ENCODE measurements at places on chromosomes 13 and 19.

DNA sequence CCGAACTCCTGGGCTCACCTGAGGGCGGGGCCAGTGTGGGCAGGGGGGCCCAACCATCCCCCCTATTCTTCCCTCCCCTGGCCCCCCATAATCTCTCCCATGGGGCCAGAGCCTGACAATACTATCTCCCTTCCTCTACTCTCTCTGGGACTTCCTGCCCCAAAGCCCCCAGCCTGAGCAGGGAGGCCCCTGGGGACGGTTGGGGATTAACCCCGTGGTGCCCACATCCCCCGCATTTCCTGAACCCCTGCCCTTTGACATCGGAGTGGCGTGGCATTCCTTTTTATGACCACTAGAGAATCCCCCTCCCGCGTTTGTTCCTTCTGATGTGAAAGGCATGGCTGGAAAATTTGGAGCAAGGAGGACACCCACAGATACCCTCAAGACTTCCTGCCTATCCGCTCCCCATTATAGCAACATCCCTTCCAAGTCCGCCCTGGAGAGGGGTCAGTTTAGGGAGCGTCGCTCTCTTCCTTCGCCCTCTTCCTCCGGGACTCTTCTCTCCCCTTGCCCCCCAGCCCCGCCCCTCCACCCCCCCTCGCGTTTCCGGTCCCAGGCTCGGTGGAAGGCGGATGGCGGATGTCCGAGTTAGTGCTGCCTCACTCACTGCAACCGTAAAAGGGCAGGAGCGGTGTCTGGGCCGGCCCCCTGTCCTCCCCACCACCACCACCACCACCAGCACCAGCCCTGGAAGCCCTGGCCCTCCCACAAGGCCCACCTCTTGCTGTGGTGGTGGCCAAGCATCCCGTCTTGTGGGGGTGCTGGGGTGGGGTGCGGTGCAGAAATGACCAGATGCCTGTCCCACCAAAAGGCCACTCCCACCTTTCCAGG lies 1.8 kb downstream of the VASP start:
- DNase-seq, result no peak

DNA sequence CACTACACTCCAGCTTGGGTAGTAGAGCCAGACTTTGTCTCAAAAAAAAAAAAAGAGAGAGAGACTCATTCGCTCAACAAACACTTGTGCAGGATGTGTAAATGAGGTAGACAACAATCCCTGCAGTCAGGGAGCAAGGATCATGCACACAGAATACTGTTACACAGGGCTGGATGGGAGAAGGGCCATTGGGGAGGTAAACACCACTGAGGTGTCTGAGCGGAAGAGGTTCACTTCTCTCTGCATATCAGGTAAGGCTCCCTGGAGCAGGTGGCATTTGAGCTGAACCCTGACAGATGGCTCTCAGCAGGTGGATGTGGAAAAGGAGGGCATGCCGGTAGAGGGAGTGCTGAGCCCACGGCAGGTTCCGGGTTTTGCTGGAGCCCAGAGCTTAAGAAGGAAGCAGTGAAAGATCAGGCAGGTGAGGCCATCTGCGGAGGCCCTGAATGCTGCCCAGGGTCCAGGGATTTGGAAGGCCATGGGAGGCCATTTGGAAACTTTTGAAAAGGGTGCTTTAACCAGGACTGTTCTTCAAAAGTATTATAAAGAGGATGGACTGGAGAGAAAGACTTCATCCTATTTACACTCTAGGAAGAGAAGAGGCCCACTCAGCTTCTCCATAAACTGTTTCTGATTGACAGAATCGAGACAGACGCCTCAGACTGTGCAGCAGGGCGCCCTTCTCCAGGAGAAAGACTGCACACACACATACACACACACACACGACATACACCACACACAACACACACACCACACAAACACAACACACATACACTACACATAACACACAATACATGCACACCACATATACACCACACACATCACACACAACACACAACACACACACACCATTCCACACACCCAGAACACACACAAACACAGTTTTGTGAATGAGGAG lies 199.4 kb downstream of the USP12 start:
- no peak for DNase-seq

GRCh38 chr13:44537248-44537647 lies 38.9 kb downstream of the TSC22D1 start:
- DNase-seq, result no peak

DNA sequence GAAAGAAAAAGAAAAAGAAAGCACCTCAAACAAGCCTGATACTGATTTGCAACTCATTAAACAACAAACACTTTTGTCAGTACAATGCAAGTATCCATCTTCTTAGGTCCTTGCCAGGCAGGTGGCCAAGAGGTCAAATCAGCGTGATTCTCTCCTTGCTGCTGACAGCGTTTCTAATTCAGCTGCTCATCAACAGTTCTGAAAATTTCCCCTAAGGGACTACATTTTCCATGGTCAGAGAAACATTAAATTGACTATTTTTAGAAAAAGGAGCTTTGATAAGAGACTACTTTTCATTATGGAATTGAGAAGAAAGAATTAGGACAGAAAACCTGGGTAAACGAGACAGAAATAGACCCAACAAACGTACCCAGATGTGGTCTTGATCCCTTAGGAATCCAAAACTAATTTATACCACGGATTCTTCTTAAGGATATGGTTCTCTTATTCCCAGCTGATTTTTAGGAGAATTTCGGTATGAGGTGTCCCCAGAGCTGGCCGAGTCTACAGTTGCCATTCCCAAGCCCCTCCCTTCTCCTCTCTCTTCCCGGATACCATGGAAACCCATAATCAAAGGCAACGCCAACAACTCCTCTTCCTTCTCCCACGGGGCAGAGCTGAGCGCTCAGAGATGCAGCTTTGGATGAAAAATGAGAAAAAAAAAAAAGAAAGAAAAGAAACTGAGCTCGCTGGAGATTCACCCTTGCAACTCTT lies 29.5 kb upstream of the CEBPG start:
- no peak for DNase-seq

- DNase-seq, result no peak
These were observed 2.3 kb upstream of the PROZ start for GRCh38 chr13:113155982-113156655.

DNA sequence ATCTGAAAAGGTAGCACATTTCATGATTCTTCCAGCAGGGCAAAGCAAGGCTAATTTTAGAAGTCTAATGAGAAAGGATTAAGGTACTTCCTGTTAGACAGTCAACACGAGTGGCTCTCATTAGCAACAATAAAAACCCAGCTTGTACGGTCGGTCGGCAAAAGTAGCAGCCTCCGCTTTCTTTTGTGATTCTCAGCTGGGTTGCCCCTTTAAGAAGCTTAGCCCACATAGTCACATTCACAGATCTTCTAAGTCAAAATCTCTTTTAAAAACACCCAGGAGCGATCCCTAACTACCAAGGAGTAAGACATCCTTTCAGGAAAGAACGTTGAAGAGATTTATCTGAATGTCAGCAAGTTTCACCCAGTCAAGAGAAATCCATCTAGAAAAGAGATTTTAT lies 684.8 kb downstream of the DIAPH3 start:
- DNase-seq, result no peak

- no peak for DNase-seq
These were observed 83.6 kb upstream of the KLF12 start for GRCh38 chr13:74217811-74218210.

GRCh38 chr19:42498169-42498757 lies 30.0 kb downstream of the CEACAM1 start:
- no peak for DNase-seq

DNA sequence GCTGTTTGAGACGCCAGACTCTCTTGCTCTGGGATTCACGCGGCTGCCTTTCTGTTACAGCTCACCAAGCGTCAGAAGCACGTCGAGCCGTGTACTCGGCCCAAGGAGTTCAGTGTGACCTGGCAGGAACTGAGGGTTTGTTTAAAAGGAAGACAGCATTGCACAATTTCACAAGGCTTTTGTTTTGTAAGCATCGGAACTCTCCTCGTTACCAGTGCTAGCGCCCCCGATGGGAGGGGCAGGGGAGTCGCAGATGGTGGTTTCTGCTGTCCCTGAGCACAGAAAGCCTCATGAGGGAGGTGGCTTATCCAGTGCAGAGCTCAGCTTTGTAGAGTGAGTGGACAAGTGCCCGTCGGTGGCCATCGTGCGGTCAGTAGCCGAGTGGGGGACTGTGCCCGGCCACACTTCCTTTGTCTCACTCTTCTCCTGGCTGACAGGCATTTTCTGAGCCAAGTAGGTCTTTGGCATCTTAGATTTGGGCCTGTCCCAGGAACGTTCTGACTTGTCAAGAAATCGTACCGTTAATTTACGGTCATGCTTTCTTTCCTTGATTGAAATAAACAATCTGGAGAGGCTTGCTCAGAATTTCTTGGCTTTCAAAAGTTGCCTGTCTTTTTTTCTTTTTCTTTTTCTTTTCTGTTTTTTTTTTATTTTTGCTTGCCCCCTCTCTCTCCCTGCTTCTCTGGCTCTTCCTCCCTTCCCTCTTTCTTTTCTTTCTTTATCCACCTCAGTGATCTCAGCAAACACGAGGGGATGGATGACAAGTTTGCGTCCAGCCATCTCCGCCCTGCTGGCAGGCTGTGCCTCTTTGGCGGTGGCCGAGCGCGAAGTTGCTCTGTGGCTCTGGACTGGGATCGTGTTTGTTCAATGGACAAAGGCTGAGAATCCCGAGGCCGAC lies 7.7 kb downstream of the KDM4B start:
- no peak for DNase-seq

- no peak for DNase-seq
These were observed 85.1 kb downstream of the RNASEH2B start for GRCh38 chr13:50994651-50995050.

DNA sequence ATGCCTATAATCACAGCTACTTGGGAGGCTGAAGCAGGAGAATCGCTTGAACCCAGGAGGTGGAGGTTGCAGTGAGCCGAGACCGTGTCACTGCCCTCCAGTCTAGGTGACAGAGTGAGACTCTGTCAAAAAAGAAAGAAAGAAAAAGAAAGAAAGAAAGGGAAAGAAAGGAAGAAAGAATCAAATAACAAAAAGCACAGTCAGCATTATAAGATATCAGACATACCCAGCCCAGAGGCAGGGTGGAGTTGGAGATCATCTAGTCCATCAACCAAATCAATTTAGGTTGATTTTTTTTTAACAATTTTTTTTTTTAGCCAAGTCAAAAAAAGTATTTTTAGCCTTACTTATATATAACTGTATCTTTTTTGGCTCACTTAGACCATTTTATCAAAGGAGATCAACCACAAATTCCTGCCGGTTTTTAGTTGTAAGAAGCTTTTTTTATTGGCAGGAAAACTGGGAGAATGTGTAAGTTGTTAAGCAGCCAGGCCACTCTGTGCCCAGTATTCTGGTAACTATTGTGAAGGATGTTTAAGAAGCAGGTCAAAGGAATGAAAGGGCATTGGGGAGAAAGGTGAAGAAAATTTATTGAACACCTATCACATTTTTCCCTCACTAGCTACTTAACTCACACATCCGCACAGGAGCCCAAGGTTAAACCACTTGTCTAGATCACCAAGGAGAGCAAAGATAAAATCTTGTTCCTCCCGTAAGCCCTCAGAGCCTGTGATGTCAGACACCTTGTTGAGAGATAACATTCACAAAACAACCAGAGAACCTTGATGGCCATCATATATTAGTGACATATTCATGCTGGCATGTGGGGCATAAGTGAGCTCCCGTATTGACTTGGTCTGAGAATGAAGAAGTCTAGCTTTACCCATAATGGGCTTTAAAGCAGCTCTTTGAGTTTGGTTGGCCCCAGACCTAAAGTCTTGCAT lies 91.8 kb downstream of the COL4A2 start:
- DNase-seq, result no peak

- no peak for DNase-seq
These were observed 746.9 kb upstream of the PCDH9 start for GRCh38 chr13:67977066-67977465.

DNA sequence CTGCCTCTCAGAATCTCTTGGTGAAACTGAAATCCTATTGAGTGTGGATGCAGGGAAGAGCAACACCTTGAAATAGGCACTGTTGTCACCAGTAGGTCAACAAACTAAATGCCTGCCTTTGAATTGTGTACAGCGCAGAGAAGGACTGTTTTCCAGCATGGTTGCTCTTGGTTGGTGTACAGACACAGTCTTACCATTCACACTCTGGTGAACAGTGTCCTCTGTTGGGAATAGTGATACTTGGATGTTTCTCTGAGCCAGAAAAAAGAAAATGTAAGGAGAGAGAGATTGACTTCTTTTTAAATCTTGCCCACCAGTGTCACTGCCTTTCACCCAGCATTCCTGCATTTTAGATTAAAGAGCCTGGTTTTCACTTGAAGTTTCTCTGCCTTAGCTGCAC lies 179.7 kb downstream of the STK24 start:
- no peak for DNase-seq
